ENCODE measurements at places on chromosomes 1 and 21. TPM values are rescaled to one million over a fixed set of nuclear protein-coding genes. Genes with fewer than 3 reads are reported as not detected.

- DNase-seq = no peak
These were observed 406.5 kb downstream of the DUSP10 start for GRCh38 chr1:221335161-221336101.

OXCT2 gene
- total RNA-seq = 1.00 TPM

AGT gene
- 3.6 TPM for total RNA-seq

- DNase-seq = no peak
These were observed 86.4 kb downstream of the IER5 start for GRCh38 chr1:181174861-181175260.

TGFBR3 gene
- 14.3 TPM for total RNA-seq

DNA sequence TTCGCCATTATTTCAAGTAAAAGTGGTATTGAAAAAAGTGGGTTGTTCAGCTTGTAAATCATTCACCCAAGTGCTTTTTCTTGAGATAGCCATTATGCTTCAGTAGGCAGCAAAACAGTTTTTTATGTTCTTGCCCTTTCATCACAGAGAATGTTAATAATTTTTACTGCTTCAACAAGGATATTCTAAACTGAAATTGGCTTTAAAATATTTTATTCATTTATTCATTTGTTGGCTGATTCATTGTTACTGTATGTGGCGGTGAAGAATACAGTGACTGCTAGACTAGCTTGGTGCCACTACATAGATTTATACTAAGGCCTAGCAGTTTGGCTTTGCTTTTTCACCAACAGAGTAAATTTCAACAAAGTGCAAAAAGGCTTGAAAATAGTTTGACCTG is 121.5 kb downstream of the OLFML2B start:
- DNase-seq = no peak

DNA sequence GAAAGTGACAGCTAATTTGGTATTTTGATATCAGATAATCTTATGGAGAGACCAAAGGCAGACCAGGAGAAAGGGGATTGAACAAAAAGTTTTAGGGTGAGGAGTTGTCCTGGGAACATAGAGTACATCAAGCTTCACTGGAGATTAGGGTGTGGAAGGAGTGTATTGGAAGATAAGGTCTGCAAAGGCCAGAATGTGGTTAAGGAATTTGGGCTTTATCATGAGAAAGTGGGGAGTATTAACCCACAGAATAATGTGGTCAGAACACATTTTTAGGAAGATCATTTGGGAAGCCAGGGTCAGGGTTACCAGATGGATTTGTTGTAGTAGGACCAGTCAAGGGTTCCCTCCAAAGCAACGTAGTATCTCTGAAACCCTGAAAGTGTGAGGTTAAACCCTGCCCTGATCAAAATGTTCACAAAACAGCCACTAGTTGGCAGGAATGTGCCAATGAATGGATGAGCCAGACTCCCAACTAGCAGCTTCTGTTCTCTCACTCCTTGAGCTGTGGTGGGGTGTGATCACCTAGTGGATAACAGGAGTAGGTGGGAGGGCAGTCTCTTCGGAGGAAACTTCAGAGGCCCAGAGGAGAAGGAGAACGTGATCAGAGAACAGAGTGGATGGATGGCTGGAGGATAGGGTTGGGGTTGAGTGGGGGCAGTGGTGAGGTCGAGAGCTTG is 35.8 kb downstream of the SLC2A1 start:
- DNase-seq = peak; percentile 81

S100A14 gene
- not detected for total RNA-seq

DNA sequence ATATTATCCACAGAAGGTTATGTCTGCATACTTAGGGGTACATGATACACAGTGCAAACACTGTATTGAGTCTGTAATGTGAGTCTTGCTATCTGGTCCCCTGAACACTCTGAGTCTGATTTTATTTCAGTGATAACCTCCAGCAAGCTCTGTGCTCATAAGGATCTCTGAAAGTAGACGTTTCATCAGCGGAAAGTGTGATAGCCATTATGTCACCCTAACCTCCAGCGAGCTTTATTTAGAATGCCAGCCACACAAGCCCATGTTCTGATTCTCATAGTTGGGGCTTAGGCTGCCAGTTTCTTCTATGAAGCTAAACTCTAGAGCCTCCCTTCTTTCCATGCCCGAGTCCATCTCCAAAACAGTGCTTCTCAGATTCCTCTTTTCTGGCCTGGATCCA is 3.3 kb downstream of the NR5A2 start:
- DNase-seq = no peak

- DNase-seq = no peak
These were observed 62.3 kb downstream of the ST6GALNAC3 start for GRCh38 chr1:76136894-76137293.

A3GALT2 gene
- not detected for total RNA-seq

GRCh38 chr1:229943148-229943714 is 123.8 kb upstream of the GALNT2 start:
- DNase-seq = no peak

NR0B2 gene
- total RNA-seq = not detected

DNA sequence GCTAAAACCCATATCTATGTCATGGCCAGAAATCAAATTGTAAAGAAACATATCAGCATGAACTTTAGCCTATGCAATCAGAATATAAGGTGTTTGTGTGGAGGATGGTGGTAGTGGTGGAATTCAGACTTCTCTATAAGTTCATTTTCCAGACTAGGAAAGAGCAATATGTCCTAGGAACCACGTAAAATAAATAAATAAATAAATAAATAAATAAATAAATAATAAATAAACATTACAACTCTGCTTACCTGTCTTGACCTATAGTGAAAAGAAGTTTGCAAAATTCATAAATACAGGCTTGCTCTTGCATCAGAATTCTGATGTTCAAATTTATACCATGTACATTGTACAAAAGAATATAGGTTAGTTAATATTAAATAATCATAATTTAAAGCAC is 1382.6 kb upstream of the ADGRL2 start:
- DNase-seq = no peak

- DNase-seq = no peak
These were observed 43.4 kb downstream of the RPS6KC1 start for GRCh38 chr1:213094446-213094845.

DNA sequence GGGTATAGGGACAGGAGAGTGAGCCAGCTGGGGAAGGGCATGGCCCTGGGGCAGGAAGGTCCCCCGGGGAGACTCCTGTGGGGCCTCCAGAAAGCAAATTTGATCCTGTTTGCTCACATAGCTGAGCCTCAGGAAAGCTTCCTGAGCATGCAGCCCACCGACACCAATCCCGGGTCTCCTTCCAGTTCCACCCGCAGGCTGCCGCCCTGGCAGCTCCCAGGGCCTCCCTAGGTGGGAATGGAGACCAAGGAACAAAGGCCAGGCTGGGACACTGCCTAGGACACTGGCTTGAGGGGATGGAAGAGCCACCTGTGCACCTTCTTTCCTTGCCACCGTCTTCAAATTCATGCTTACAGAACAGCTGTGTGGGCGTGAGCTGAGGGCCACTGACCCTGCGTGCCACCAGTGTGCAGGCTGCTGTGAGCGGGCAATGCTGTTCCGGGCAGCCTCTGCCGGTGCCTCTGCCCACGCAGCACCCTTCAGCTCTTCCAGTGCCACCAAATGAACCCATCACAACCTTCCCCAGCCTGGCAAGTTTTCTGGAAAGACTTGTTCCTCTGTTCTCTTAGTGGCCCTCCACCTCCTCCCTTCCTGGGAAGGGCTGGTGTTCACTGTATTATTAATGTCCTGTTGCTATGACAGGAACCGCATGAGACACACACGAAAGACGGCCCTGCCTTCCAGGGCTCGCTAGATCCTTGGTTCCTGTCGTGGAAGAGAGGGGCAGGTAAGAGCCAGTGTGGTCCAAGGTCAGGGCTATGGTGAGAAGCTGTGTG is 53.6 kb downstream of the ACBD3 start:
- DNase-seq = no peak

ACTL8 gene
- not detected for total RNA-seq
